ENCODE measurements at places on chromosomes 6 and 20.
A peak's percentile ranks its signal among the peaks of the same experiment; 100 is the strongest.

DNA sequence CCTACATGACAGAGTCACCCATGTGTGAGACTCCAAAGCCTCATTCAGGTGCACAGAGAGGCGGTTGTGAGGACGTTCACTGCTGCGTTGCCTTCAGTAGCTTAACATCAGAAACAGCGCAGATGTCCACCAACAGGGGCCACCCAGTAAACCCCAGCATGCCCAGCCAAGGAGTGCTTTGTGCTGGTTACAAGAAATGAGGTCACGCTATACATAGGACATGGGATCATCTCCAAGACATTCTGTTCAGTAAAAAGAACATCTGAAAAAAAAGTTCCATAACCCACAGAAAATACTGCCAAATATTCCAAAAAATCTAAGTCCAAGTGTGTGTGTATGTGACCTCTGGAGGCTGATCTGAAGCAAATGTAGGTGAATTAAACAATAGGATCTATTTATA lies 16.0 kb downstream of the SLC52A3 start:
- no peak for DNase-seq

- no peak for DNase-seq
Measured at GRCh38 chr6:114844359-114844758, 501.5 kb upstream of the HS3ST5 start.

GRCh38 chr6:15491255-15491985 lies 171.4 kb downstream of the DTNBP1 start:
- DNase-seq = peak; percentile 53

- DNase-seq = no peak
Measured at GRCh38 chr20:51350941-51351631, 191.4 kb downstream of the NFATC2 start.

- DNase-seq = no peak
Measured at GRCh38 chr6:148885925-148886845, 139.4 kb downstream of the UST start.

- peak; percentile 65 for DNase-seq
Measured at GRCh38 chr6:151060096-151060765, 179.5 kb upstream of the AKAP12 start.

Measured in LoVo (cell line).